ENCODE measurements at places on chromosomes 1 and 21.

GRCh38 chr1:37553598-37553926 is 531 bp downstream of the SNIP1 start:
- DNase-seq, result no peak

GRCh38 chr1:58353168-58353567 is 193.4 kb downstream of the OMA1 start:
- DNase-seq, result no peak

- no peak for DNase-seq
Measured at GRCh38 chr1:75791022-75791421, 5.0 kb downstream of the RABGGTB start.

DNA sequence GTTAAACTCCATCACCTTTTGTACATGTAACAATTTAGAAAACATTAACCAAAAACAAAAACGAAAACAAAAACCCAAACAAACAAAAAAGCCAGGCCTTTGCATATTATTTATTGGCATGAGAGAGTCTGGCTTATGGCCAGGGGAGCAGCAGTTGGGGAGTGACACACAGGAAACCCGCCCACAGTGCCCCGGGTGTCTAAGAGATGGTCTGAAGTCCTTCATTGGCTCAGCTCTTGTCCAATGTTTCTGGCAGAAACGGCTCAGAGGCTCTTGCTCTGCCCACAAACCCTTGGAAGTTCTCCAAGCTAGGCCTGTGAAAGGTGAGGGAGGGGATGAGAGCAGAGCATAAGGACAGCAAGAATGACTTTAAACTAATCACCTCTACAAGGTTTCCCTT is 131.5 kb downstream of the CNIH3 start:
- no peak for DNase-seq

DNA sequence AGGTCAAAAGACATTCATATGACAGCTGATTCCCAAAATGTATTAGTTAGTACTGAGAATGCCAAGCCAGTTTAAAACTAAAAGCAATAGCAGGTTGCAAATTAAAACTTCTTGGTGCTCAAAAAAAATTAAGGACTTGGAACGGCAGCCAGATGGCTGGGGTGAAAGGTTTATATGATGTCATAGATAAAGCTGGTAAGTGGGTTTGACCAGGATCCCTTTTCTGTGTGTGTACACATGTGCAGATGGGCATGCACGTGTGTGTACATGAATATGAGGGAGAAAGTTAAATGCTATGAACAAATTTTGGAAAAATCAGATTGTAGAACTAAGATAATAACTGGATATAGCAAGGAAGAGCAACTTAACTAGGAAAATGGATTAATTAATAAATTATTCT is 39.1 kb upstream of the DPH5 start:
- no peak for DNase-seq

GRCh38 chr21:41410767-41411448 is 15.1 kb upstream of the MX1 start:
- no peak for DNase-seq

DNA sequence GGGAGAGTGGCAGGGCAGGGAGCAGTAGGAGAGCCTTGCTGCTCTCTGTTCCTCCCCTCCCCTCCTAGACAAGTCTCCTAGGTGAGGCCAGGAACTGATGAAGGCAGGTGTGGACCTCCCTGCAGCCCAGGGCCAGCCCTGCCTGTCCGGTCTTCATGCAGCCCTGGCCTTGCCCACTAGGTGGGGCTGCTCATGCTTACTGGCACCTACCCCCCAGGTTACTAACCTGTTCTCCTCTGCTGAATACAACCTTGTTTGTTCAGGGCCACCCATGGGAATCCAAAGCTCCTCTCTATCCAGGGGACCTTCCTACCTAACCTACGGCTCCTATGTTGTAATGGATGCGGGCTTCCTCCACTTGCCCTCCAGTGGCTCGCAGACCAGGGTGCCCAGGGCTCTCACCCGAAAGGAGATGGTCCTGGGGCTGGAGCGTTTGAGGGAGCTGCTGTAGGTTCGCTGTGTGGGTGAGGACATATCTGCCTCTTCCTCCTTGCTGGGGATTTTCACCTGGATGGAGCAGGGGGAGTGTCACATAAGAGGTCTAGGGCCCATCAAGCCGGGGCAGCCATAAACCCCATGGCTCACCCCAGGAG is 7.9 kb upstream of the TNNT2 start:
- DNase-seq, result no peak

- DNase-seq, result no peak
Measured at GRCh38 chr1:2251786-2252185, 23.7 kb downstream of the SKI start.

DNA sequence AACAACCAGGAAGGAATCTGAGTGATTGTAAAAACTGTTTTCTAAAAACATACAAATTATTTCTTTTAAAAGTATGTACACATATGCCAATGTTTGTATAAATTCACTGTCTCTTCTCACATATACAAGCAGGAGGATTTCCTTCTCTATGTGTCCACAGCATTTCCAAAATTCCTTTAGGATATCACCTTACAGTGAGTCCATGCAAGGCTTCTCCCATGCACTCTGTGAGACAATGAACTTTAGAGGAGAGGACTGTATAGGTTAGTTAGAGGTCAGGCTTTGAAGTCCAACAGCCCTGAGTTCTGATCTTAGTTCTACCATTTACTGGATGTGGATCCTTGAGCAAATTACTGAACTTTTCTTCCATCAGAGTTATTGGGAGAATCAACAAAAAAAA is 34.1 kb upstream of the USH2A start:
- no peak for DNase-seq

- DNase-seq, result no peak
Measured at GRCh38 chr1:178910023-178910422, 39.1 kb upstream of the ANGPTL1 start.

- no peak for DNase-seq
Measured at GRCh38 chr1:191558379-191558778, 599.9 kb upstream of the RGS18 start.

- no peak for DNase-seq
Measured at GRCh38 chr21:17427157-17427556, 85.7 kb upstream of the CXADR start.

GRCh38 chr1:26949926-26950319 is 10.3 kb downstream of the KDF1 start:
- no peak for DNase-seq

DNA sequence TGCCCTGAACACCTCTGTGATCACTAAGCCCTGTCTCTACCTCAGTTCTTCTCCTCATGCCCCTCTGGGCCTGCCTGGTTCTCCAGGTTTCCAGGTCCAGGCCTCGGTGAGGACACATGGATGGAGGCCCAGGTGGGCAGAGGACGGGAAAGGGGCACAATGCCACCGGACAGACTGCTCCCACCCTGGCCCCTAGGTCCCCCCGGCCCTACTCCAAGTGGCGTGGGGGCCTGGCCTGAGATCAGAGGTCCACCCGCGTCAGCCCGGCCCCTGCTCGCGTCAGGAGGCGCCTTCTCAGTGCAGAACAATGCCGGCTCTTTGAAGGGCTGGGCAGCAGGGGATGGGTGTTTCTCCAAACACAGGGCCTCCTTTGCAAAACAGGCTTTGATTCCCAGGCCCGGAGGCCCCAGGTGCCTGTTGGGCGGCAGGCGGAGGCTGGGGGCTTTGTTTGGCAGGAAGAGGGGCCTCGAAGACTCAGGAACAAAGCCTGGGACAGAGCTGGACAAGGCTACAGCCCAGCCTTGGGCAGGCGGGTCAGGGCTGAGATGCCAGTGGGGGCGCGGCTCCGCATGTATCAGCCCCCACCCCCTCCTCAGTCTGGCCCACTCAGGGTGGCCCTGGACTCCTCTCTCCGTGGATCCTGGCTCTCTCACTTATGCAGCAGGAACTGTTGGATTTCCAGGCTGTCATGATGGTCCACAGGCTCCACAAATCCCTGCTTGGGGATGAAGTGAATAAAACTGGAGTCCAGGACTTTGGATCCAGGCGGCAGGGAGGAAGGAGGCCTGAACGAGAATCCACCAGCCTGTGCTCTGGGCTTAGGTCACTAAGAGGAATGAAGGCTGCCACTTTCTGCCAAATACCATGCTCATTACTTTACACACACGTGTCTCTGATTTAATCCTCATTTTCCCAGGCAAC is 77.4 kb upstream of the SLC2A1 start:
- no peak for DNase-seq

DNA sequence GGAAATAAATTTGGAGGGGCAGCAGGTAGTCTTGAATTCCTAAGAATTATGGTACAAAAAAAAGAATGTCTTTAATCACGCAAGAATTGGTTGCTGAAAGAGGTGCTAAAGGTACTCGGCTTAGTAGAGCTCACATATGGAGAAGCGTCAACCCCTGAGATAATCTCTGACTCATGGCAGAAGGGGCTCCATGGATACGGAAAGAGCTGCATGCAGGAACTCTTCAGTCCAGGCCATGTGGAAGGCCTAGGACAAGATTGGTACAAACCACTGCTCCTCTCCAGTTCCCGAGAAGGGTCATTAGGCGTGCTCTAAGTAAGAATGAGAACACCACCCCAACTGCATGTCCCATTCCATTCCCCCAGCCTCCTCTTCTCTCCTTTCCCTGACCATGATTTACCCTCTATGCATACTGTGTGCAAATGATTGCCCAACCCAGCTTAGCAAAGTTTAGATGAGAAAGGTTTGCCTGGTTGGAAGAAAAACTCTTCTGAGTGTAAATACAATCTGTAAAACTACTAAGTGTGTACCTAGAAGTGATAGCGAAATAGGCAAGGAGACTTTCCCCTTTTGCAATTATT is 10.9 kb downstream of the GJA8 start:
- DNase-seq, result no peak

GRCh38 chr1:46801323-46802055 is 2.6 kb downstream of the CYP4B1 start:
- DNase-seq, result no peak

- DNase-seq, result no peak
Measured at GRCh38 chr1:171429137-171429536, 56.2 kb upstream of the PRRC2C start.

- no peak for DNase-seq
Measured at GRCh38 chr1:211305044-211305443, 21.6 kb upstream of the TRAF5 start.

GRCh38 chr1:93907718-93908117 is 1.5 kb downstream of the GCLM start:
- no peak for DNase-seq

DNA sequence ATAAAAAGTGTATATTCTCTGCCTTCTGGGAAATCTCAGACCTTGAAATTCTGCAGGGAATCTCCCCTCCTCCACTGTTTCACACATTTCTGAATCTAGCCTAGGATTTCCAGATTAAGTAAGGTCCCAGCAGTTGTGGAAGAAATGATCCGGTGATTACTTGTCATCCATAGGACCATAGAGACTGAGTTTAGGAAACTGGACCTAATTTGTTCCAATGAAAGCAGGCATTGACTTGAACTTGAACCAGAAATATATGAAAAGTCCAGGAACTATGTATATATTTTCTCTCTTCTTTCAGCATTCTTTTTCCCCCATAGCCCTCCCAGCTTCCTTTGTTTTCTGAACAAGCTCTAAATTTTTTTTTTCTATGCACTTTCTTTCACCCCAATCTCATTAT is 149.5 kb upstream of the SPAG17 start:
- no peak for DNase-seq

- no peak for DNase-seq
Measured at GRCh38 chr1:241475671-241476070, 43.9 kb downstream of the FH start.

All from NCI-H1048 (cell line).